H4 (cell line): ENCODE measurements at places on chromosomes 12 and 14. TPM values are rescaled to one million over a fixed set of nuclear protein-coding genes. Genes with fewer than 3 reads are reported as not detected.

DNA sequence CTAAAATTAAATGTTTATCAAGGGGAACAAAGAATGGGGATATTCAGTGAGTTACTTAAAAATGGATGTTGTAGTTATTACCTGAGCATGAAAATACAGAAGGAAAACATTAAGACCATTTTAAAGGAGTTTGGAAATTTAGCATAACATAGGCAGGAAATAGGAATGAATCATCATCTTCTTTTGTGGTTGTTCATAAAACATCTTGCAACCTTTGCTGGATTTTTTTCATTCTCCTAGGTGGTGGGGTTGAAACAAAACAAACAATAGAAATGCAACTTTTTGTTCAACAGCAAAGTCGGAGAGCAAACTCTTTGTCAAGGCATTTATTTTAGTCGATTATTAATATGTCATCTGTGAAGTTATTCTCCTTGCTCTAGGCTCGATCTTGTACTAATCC is 275.1 kb downstream of the IPO8 start:
- DNase-seq = no peak

GRCh38 chr12:124993626-124994436 is at the start of gene BRI3BP:
Gene BRI3BP, plus strand, starts transcription at chr12:124993645. Its CDS starts 146 bp downstream, at chr12:124993791.
- DNase-seq = no peak

- DNase-seq = peak; percentile 69
These were observed 71.2 kb downstream of the IRF2BPL start for GRCh38 chr14:76957224-76957891.

GRCh38 chr12:29152981-29153630 is 4.0 kb downstream of the FAR2 start:
- no peak for DNase-seq

Gene TAS2R43
- not detected in 2 replicates for total RNA-seq

DNA sequence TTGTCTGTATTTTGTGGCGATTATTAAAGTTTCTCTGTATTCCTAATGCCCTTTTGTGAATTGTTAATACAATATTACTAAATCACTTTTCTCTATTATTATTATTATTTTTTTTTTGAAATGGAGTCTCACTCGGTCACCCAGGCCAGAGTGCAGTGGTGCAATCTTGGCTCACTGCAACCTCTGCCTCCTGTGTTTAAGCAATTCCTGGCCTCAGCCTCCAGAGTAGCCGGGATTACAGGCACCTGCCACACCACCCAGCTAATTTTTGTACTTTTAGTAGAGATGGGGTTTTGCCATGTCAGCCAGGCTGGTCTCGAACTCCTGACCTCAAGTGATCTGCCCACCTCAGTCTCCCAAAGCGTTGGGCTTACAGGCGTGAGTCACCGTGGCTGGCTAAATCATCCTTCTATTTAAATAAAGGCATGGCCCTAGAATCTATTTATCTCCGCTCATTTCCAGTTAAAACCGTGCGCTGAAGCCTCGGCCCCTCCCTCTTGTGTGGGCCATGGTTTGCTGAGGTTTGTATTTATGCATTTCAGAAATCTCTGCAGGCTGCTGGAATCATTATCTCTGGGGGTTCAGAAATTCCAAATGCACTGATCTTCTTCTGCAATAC is 1136.4 kb upstream of the TMEM132C start:
- DNase-seq = peak; percentile 51

- peak; percentile 13 for DNase-seq
These were observed 58.1 kb upstream of the CCND2 start for GRCh38 chr12:4215229-4216186.

DNA sequence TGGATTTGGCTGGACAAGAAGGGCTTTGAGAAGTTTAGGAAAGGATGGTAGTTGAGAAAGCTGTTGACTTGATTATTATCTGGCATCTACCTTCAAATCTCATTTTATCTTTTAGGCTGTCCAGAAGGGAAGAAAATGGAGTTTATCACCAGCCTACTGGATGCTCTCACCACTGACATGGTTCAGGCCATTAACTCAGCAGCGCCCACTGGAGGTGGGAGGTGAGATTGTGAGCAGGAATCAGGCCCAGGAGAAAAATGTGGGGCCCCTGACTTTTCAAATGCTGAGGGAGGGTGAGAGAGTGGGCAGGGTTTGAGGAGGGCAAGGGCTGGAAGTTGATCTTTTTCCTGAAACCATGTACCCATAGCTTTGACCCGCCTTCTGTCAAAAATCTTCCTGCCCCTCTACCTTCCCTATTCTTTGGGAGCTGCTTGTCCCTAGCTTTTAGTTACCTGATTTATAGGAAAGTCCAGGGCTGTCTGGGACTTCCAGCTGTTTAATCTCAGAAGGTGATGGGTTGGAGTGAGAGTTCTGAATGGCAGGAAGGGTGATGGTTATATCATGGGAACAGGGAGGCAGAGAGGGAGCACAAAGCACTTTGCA is 134.2 kb downstream of the SMOC1 start:
- peak; percentile 39 for DNase-seq

Gene FOXN4
- total RNA-seq = not detected in 2 replicates

DNA sequence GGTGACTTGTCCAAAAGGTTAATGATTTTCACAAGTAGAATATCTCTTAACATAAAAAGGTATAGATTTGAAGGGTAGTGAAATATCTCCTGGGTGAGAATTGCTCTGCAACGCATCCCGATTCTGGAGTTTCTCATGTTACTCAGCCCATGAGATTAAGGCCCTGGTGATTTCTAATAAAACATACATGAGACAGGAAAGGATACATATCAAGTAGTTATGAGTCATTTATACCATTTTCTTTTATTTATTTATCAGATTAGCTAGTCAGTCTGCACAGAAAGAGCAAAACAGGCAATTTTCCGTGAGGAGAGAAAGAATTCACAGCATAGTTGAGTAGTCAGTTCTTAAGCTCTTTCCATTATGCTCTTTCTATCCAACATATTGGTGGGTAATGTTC is 535.6 kb upstream of the ATP2B1 start:
- DNase-seq = no peak

Gene CYP27B1
- 0.48 TPM in 1 of 2 replicates, not detected in the other for total RNA-seq

Gene SRGAP1
- 1.6 and 2.1 TPM in 2 replicates for total RNA-seq

GRCh38 chr14:22336031-22336430 is 253.0 kb downstream of the DAD1 start:
- DNase-seq = no peak

DNA sequence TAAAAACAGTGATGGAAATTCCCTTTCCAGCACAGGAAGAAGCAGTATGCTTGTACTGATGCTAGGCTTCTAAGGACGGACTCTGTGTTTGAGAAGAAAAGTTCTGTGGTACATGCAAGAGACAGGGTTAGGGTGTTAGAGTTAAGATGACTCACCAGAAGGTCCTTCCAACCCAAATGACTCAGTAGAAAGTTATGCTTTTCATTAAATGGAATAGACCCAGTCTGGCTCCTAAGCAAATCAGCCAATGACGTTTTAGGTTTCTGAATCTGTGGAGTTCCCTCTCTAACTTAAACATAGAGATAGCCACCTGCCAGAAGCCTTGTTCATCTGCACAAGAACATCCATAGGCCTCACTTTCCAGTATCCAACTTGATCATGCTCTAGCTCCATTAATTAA is 5.7 kb downstream of the PTHLH start:
- DNase-seq = peak; percentile 89

Gene PRPH
- total RNA-seq = 0.10 TPM in 1 of 2 replicates, not detected in the other

Gene RASSF9
- total RNA-seq = 0.23 and 0.54 TPM in 2 replicates

DNA sequence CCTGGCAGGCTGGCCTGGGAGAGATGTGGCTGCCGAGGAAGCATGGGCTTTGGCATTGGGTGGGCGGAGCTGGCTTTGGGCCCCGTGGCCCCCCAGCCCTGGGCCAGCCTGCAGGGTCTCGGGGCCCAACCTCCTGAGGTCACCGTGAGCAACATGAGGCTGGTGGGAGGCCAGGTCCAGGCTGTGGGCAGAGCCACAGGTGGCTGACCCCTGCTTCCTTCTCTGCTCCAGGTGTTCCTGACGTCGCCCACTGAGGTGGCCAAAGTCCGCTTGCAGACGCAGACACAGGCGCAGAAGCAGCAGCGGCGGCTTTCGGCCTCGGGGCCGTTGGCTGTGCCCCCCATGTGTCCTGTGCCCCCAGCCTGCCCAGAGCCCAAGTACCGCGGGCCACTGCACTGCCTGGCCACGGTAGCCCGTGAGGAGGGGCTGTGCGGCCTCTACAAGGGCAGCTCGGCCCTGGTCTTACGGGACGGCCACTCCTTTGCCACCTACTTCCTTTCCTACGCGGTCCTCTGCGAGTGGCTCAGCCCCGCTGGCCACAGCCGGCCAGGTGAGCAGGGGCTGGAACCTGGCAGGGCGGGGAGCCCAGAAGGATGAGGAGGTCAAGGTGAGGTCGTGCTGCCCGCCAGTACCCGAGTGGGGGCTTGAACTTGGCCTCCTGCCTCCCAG is 5.5 kb downstream of the SLC25A47 start:
- no peak for DNase-seq

GRCh38 chr12:57927086-57927485 is 14.3 kb upstream of the ATP23 start:
- DNase-seq = no peak

Gene PZP
- not detected in 2 replicates for total RNA-seq

GRCh38 chr12:72274931-72275330 is 2.8 kb downstream of the TRHDE start:
- no peak for DNase-seq

Gene HHIPL1
- total RNA-seq = 0.02 and 0.14 TPM in 2 replicates

- no peak for DNase-seq
These were observed 93.6 kb upstream of the TMTC2 start for GRCh38 chr12:82593143-82593542.

Gene ADAMTS20
- total RNA-seq = 0.04 and 0.31 TPM in 2 replicates

GRCh38 chr12:111349101-111349747 is 19.7 kb downstream of the PHETA1 start:
- DNase-seq = no peak

- DNase-seq = no peak
These were observed 346.3 kb downstream of the ETNK1 start for GRCh38 chr12:22971247-22971646.

- no peak for DNase-seq
These were observed 326.9 kb downstream of the TMEM121 start for GRCh38 chr14:105853089-105853906.

Gene TAS2R14
- 1.6 and 3.3 TPM in 2 replicates for total RNA-seq
